ENCODE measurements at places on chromosomes 1 and 21.

GRCh38 chr1:174965362-174966007, 34.3 kb upstream of the CACYBP start:
- no peak for DNase-seq

DNA sequence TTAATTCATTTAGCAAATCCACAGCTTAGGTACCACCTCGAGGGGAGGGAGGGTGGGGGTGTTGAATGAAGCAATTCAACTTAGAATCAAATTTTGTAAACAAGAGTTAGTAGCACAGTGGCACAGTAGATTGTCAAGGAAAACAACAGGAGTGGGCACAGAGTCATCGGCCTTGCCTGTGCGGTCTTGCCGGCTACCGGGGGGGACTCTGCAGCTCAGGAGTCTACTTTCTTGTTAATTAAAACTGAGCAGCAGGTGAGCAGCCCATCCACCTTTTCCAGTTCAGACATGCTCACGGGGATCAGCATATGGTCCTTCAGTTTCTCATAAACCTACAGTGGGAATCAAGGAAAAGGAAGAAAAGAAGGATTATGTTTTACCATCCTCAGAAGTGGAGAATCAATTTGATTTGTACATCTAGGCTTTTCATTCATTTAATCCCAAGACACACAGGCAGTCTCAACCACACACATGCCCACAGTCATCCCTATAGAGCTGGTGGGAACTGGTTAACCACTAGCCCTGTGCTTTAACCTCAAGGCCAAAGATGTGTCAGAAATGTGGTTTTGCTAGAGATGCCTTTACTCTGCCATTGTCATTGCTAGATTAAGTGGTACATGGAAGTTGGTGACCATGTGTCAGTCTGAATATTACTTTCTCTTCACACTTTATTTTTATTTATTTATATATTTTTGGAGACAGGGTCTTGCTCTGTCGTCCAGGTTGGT, 45.0 kb upstream of the BCL10 start:
- no peak for DNase-seq

GRCh38 chr1:198462365-198463019, 78.0 kb downstream of the ATP6V1G3 start:
- no peak for DNase-seq

DNA sequence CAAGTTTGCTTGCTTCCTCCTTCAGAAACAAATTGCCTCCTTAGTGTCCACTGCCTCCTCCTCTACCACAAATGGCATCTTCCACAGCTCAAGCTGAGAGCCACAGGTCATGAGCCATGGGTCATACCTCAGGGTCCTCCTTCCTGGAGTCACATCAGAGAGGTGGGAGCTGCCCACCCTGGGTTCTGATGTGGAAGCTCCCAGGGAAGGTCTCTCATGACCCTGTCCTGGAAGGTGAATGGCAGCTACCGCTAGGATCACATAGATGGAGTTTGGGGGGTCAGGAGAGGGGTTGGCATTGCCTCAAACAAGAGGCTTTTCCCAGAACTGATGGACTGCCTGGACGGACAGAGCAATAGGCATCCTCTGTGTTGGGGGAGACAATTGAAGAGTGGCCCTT, 321.4 kb downstream of the MATN1 start:
- no peak for DNase-seq

DNA sequence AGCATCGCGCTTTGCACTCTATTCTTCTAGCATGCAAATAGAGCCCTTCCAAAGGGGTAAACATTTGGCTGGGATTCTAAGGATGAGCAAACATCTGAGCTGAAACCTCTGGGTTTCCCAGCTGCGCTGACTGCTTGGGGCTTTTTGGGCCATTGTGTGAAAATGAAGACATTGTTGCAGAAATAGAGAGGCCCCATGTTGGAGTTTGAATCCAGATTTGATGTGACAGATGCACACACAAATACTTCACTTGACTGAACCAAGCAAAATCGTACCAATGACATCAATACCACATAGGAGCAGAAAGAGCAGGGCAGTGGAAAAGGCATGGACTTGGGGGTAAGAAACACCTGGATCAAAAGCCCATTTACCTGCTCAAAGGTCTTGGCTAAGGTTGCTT, 144.6 kb upstream of the HMGB4 start:
- no peak for DNase-seq

- DNase-seq = no peak
Measured at GRCh38 chr1:234897754-234898454, 230.7 kb downstream of the TOMM20 start.

- DNase-seq = no peak
Measured at GRCh38 chr1:97797403-97798183, 123.2 kb downstream of the DPYD start.

DNA sequence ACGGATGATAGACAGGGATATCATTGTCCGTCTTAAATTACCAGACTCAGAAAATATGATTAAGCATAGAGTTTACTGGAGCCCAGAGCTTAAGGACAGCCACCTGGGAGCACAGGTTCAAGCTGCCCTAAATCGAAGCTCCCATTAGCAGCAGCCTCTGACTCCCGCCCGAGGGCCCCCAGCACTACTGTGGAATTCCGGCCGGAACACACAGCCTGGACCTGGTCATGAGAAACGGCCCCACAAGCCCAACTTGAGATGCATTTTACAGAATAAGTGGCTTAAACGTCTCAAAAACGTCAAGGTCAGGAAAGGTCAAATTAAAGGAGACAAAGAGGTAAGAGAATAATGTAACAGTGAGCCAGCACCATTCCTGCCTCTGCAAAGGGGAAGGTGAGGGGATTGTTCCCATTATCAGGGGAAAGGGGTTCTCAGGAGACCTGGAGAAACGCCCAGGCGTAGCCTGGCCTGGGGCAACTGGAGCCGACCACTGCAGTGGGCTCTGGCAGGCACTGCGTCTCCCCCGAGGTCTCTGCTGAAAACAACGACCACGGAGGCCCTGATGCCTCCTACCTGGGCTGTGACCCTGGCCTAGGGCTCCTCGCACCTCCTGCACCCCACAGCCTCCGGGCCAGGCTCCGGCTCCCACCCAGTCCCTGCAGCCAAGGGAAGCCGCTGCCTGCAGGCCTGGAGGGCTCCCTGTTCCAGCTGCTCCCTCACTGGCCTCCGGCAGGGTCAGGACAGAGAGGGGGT, 11.5 kb upstream of the COL6A1 start:
- DNase-seq = no peak

- peak; percentile 30 for DNase-seq
Measured at GRCh38 chr21:44065428-44065827, 41.8 kb upstream of the PWP2 start.

GRCh38 chr21:17393413-17393812, 119.4 kb upstream of the CXADR start:
- DNase-seq = no peak

DNA sequence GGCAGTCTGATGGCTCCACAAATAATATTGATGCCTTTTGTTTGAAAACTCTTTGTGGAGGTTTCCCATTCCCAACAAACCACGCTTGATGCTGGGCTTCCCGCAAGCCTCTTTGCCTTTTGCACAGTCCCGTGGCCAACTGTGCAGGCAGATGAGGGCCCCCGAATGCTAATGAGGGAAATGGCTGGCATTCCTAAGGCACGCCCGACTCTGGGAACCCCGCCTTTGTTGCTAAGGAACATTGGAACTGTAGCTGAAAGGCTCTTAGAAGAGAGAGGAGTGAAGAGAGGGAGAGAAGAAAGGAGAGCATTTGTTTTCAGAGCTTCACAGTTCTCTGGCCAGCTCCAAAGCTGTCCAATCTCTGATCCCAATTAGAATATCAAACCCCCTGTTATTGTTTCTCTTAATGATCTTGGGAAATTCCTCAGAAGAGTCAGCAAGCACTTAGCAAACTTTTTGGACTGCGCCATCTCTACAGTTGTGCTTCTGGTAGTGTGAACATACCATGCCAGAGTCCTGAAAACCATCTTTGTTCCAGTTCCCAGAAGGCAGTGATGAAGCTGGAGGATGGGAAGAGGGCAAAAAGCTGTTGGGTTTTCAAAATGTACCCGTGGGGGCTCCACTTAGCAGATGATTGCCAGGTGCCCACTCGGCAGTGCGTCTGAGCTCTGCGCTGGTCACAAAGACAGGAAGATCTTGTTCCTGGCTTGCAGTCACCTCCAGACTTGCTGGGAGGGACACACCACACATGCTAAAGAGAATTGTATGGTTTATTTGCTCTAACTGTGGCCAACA, 60.1 kb upstream of the CYP2J2 start:
- no peak for DNase-seq

DNA sequence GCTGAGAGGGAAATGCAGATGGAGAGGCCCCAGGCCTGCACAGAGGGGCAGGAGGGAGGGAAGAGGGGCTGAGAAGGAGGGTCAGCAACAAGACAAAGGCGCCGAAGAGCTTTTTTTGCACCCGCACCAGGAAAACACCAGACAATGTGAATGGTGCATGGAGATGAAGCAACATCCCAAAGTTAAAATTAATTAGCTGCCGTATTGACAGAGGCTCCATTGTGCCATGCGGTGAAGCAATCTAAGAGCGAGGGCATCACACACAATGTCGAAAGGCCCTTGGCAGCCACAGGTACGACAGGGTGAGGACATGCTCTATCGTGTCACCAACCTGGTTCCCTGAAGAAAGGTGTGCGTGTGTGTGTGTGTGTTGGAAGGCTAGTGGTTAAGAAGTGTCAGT, 41.2 kb downstream of the SSBP3 start:
- DNase-seq = no peak

GRCh38 chr1:221712776-221713431, 29.0 kb downstream of the DUSP10 start:
- peak; percentile 34 for DNase-seq

- no peak for DNase-seq
Measured at GRCh38 chr1:60911966-60912697, 170.2 kb upstream of the NFIA start.

- DNase-seq = no peak
Measured at GRCh38 chr1:148293651-148294050, 141.6 kb upstream of the NBPF11 start.

DNA sequence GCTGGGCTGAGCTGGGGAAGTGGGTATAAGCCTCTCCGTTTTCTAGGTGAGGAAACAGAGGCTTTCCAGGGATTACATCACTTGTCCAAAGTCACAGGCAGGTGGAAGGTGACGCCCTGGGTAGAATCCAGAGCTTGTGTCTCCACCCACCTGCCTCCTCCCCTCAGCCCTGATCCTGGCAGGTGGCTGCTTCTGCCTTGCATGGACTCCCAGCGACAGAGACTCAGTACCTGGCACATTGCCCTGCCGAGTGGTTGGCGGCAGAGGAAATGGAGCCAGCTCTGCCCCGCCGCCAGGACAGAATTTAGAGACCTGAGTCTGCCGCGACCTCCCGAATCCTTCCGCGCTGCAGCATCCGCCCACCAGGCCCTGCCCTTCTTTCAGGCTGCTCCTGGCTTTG, 2.1 kb downstream of the PLA2G2E start:
- no peak for DNase-seq

GRCh38 chr1:48999321-48999720, 222.6 kb upstream of the BEND5 start:
- DNase-seq = no peak

DNA sequence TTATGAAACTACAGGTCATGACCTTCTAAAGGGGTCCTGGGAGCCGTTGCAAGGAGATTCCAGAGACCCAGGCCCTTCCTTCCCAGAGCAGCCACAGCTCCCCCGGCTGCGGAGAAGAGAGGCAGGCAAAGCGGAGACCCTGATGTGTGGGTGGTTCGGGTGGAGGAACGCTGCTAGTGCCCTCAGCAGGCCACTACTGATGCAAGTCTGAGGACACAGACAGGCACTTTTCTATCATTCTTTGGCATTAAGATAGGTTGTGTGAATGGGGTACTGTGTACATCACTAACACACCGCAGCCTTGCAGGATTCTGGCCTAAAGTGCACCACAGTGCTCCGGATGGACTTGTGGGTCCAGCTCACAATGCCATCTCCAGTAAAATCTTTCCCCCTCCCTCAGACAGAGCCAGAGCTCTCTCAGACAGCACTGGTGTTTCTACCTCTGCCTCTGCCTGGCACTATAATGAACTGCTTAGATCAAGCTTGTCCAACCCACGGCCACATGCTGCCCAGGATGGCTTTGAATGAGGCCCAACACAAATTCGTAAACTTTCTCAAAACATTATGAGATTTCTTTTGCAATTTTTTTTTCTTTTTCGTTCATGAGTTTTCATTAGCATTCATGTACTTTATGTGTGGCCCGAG, 121.4 kb downstream of the TGFBR3 start:
- DNase-seq = no peak

DNA sequence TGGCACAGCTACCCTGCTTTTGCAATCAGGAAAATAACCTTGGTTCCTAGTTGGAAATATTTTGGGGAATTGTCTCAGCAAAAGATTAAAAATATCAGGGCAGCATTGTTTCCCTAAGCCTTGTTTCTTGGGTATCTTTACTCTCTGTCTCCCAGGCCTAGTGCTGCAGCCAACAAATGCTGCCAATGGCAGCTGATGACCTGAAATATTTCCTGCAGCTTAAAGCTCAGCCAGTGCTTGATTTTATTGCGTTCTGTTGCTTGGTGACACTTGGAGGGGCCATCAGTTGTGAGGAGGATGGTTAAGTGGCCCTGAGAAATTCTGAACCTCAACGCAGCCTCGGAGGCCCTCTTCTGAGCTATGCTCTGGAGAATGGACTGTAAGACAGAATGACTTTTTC, 59.4 kb upstream of the B3GALT5 start:
- no peak for DNase-seq

DNA sequence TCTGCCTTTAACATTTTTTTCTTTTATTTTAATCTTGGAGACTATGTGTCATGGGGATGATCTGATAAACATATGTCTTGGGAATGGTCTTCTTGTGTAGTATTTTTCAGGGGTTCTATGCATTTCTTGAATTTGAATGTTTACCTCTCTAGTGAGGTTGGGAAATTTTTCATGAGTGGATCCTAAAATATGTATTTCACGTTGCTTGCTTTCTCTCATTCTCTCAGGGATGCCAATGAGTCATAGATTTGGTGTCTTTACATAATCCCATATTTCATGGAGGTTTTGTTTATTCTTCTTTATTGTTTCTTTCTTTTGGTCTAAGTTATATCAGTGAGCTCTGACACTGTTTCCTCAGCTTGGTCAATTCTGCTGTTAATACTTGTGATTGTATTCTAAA, 1237.2 kb downstream of the PLA2G4A start:
- DNase-seq = no peak

DNA sequence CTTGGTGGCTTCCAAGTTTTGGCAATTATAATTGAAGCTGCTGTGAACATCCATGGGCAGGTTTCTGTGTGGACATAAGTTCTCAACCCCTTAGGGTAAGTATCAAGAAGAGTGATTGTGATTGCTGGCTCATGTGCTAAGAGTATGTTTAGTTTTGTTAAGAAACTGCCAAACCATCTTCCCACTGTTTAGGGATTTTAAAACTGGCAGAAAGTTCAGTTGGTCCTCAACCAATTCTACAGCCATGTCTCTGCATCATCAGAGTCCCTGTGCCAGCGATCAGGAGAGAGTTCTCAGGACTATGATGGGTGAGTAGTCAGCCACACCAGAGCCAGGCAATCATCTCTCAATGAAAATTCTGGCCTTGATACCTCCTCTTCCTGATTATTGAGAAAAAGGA, 193.8 kb downstream of the ZC3H11B start:
- DNase-seq = no peak

DNA sequence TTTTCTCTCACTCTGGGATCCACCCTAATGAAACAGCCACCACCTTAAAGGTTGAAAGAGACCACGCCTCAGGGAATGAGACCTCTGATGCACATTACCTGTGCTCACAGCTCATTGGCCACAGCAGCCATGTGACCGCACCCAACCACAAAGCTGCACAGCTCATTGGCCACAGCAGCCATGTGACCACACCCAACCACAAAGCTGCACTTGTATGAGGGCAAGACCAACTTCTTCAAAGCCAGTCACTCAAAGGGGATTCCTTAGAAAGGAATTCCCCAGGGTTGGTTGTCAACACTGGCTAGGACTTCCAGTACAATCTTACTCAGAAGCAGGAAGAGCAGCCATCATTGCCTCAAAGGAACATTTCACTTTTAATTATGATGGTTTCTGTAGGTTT, 43.6 kb upstream of the PDE9A start:
- DNase-seq = no peak
